ENCODE measurements at places on chromosomes 5 and 9.

- no peak for DNase-seq
These were observed 6.1 kb downstream of the GLIPR2 start for GRCh38 chr9:36142510-36143244.

DNA sequence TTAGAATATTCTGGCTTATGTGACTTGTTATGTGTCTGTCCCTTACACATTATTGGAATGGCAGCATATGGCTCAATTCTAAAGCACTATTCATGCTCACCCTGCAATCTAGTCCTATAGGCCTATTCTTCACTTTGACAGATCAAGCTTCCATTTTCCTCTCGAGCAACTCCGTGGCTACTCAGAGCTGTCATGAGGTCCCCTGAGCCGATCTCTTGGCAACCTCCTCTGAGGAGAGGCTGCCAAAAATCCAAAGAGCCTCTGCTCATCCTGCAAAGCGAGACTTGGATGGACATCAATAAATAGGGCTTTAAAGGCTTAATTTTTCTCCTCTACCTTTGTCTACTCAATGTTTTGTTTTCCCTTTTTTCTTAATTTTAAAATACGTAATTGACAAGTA, 163.8 kb downstream of the GABRB2 start:
- no peak for DNase-seq

- no peak for DNase-seq
These were observed 408.5 kb downstream of the KIAA0825 start for GRCh38 chr5:94209774-94210355.

DNA sequence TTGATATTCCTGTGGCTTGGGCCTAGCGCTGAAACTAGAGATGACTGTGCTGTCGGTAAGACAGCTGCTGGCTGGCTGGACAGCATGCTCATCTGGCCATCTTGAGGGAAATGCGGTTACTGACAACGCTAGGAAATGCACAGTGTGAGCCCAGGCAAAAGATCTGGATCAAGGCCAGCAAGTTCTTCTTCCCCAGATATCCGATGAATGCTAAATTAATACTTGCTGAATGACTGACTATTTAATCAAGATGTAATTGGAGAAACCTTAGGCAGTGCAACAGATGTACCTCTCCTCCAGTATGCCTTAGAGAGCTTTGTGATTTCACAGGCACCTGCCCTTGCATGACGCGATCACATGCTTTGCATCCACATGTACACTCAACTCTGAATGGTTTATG, 659.1 kb downstream of the EFNA5 start:
- DNase-seq, result no peak

- DNase-seq, result no peak
These were observed 1.2 kb upstream of the CDC14B start for GRCh38 chr9:96620832-96621269.

DNA sequence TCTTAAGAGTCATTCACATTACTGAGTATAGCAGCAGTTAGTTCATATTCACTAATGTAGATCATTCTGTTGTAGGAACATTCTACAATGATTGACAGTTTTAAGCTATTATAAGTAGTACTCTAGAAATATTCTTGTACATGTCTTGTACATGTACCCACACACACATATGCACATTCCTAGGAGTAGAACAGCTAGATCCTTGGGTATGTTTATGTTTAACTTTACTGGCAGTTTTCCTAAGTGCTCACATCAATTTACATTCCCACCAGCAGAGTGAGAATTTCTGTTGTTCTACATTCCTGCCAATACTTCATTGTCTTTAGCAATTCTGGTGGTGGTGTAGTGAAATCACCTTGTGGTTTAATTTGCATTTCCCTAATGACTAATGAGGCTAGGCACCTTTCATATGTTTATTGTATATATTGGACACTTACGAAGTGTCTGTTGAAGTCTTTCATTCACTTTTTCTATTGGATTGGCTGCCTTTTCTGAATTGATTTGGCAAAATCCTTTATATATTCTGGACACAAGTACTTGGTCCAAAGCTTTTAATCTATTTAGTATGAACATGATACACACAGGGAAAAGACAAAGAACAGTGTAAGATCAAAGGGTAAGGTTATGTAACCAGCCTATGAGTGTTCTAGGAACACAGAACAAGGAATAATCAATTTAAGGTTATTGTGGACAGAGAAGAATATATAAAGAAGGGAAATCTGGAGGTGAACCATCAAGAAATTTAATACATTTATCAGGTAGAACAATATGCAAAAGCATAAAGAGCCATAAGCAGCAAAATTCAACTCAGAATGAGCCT, 95.6 kb downstream of the MLLT3 start:
- no peak for DNase-seq

GRCh38 chr5:67771221-67771620, 444.3 kb upstream of the PIK3R1 start:
- no peak for DNase-seq

GRCh38 chr9:84751921-84752320, 82.4 kb downstream of the NTRK2 start:
- DNase-seq, result no peak

DNA sequence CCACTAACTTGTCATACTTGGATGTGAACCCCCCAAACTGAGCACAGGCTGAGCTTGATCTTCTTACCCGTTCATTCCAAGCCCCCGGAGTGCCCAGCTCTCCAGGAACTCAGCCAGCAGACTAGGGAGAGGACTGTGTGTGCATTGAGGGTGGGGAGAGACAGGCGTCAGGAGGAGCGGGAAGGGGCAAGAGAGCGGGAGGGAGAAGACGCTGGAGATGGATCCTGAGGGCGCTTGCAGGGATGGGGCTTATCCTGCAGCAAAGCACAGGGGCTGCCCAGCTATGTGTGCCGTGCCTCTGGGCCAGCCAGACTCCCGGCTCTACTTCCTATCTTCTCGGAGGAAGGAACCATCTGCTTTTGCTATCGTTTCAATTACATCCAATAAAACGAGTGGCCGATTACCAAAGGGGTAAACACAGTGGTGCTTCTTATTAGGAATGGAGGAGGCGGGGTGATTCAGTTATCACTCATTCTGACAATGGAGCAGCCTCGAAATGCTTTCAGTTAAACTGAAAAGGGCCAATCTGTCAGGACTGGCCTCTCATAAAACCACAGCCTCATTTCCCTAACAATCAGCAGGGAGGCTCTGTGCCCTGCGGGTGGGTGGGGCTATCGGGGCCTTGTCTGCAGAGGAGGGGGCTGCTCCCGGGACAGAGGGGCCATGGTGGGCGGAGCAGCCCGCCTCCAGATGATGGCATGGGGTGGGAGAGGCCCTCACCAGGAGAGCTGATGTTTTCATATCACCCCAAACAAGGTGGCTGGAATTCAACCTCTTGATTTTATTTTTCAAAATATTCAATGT, 168.2 kb downstream of the DAB2IP start:
- no peak for DNase-seq

GRCh38 chr9:76984486-76984885, 35.0 kb upstream of the FOXB2 start:
- DNase-seq, result no peak

GRCh38 chr5:110264661-110265060, 461.8 kb downstream of the TMEM232 start:
- no peak for DNase-seq

DNA sequence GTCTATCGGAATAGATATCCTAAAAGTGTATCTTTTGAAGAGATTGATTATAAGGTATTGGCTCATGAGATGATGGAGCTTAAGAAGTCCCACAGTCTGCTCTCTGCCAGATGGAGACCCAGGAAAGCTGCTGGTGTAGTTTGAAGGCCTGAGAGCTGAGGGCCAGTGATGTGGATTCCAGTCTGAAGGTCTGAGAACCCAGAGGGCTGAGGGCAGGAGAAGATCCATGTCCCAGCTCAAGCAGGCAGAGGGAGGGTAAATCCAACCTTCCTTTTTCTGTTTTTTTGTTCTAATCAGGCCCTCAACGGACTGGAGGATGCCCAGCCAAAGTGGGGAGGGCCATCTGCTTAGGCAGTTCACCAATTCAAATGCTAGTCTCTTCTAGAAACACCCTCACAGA, 11.0 kb upstream of the ABL1 start:
- no peak for DNase-seq

- no peak for DNase-seq
These were observed 101.6 kb upstream of the PTPN3 start for GRCh38 chr9:109599711-109600110.

- DNase-seq, result no peak
These were observed 7.7 kb downstream of the MACROH2A1 start for GRCh38 chr5:135391116-135391868.

DNA sequence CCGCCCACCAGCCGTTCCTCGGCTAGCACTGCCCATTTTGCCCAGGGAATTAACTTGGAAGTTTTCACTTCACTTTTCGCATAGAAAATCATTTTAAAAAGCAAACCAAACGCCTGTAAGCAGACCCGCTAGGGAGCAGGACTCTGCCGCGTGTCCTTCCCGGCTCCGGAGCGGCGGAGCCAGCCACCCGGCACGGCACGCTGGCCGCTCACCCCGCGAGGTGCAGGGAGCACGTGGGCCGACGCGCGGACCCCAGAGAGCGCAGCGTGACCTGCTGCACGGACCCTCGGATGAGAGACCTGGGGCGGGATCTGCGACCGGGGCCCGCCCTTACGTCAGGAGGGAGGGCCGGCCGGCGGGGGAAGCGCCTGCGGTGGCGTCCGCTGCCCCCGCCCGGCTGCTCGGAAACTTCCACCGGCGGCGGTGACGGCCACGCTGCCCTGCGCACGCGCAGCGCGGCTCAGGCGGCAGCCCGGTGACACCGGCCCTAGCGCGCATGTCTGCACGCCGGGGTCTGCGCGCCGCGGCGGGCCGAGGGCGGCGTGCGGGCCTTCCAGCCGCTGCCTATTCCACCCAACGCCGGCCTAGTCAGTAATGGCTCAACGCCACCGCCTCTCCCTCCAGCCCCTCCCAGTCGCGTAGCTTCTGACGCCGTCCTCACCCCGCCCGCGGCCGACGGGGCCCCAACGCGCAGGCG, 507 bp upstream of the TENT4A start:
- peak; percentile 95 for DNase-seq

DNA sequence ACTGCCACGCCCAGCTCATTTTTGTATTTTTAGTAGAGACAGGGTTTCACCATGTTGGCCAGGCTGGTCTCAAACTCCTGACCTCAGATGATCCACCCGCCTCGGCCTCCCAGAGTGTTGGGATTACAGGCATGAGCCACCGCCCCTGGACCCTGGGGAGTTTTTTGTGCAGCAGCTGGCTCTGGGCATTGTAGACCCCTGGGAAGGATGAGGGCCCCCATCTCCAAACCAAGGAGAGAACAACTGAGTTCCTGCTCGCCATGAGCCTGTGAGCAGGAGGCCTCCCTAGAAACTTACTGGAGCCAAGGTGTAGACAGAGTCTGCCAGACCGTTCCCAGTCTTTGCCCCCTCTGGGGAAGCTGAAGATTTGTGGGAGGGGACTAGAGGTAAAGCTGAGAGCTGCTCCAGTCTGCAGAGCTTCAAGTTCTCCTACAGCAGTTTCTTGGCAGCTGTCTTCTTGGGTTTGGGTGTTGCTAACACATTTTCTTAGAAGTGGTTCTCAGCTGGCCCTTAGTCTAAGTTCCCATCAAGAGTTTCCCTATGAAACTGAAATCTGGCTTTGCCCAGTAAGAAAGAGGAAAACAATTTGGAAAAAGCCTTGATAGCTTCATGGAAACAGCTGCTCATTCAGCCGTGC, 12.4 kb downstream of the NUDT2 start:
- DNase-seq, result no peak

GRCh38 chr5:56440871-56441740, 208.0 kb upstream of the ANKRD55 start:
- no peak for DNase-seq

DNA sequence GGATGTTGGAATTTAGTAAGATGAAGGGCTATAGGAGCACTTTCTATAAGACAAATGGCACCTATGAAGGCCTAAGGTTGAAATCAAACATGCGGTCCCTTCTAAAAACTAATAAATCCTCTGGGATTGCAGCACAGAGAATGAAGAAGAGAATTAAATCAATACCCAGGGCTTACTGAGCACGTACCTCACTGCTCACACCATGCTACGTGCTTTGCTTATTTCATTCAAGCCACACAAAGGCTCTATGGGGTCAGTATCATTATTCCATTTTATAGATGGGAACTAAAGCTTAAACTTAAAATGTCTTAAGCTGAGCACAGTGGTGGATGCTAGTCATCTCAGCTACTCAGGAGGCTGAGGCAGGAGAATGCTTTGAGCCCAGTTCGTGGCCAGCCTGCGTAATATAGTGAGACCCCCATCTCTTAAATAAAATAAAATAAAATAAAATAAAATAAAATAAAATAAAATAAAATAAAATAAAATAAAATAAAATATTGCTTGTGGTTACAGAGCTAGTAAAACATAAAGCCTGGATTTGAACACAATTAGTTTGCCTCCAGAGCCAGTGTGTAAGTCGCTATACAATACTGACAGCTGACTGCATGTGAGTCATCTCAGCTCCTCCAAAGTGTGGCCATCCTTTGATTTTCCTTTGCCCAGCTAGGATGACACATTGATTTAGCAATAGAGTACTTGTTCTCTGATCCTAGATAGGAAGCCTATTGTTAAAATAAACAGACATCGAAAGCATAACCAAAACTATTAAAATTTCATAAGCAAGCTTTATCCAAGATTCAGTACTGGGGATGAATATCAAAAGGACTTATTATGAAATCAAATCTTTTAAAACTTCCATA, 20.9 kb upstream of the DPYSL3 start:
- no peak for DNase-seq

DNA sequence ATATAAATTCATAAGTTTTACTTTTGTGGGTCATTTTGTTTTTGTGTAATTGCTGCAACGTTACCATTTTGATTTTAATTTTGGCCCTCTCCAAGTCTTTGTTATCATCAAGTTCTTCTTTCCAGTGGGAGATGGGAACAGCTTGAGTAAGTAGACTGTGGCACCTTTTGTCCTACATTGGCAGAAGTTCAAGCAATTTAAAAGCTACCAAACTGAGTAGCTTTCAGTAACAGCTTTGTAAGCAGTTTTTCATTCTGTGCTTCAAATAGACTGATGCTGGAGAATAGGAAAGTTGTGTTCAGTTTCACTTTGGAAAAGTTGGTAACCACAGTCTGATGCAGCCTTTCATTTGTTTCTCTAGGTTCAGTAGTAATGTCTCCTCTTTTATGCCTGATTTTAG, 47.8 kb upstream of the TMED7 start:
- no peak for DNase-seq

DNA sequence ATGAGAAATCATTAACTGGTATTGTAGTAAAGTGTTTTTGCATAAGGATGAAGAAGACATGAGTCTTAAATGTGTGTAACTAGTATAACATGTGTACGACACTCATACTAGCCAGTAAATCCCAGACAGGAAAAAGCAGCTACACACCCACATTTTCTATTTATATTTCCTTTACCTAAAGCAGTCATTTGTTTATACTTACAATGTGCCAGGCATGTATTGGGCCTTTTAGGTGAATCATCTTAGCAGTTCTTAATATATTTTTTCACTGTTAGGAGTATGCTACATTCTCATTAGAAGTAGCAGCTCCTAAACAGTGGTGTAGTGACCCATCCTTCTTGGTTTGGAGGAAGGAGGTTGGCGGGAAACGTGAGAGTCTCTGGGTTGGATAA, 55.8 kb upstream of the TMC1 start:
- DNase-seq, result no peak

DNA sequence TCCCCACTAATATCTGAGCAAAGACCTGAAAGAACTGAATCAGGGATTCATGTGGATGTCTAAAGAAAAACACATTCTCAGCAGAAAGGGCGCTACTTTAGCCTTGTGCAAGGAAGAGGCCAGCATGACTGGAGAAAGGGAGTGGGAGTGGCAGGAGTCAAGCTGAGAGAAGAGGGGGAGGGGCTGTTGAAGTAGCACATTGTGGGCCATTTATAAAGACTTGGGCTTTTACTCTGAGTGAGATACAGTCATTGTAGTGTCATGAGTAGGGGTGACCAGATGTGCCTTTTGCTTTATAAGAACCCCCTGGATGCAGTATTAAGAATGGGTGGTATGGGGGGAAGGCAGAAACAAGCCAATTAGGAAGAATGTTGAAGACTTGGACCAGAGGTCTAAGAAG, 452.8 kb downstream of the ENC1 start:
- DNase-seq, result no peak
